ENCODE measurements at places on chromosomes 7 and 10.

DNA sequence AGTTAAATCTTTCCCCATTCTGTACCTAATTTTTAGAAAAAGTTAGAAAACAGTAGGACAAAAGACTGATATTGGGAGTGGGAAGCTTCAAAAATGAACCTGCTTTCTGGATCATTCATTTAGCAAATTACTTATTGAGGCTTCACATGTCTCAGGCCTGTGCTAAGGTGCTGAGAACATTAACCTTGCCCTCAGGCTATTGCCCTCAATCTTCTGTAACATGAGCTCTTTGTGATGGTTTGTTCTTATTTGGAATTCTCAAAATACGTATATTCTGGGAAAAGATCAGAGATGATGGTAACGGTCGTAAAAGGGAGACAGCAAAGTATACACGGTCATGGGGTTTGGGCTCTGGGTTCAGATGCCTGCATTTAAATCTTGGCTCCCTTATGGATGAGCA is 39.5 kb upstream of the PRKG1 start:
- no peak for DNase-seq

DNA sequence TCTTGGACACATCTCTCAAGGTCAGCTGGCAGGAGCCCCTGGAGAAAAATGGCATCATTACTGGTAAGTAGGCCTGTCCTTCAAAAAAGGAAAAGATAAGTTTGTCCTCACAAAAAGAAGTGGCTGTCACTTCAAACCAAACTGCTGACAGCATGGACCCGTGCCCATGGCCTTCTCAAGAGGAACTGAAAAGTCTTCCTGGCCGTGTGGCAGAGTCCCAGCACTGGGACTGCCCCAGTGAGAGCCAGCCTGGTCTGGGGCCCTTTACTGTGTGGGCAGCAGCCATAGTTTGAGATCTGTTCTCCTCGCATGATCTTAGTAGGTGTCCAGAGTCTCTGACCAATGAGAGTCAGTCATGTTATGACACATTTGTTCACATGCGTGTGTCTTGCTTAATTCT is 614.2 kb upstream of the FOXK1 start:
- DNase-seq, result no peak

- peak; percentile 83 for DNase-seq
Measured at GRCh38 chr7:95897557-95898251, 125.3 kb downstream of the DYNC1I1 start.

- DNase-seq, result no peak
Measured at GRCh38 chr10:82190432-82191260, 315.7 kb downstream of the NRG3 start.

DNA sequence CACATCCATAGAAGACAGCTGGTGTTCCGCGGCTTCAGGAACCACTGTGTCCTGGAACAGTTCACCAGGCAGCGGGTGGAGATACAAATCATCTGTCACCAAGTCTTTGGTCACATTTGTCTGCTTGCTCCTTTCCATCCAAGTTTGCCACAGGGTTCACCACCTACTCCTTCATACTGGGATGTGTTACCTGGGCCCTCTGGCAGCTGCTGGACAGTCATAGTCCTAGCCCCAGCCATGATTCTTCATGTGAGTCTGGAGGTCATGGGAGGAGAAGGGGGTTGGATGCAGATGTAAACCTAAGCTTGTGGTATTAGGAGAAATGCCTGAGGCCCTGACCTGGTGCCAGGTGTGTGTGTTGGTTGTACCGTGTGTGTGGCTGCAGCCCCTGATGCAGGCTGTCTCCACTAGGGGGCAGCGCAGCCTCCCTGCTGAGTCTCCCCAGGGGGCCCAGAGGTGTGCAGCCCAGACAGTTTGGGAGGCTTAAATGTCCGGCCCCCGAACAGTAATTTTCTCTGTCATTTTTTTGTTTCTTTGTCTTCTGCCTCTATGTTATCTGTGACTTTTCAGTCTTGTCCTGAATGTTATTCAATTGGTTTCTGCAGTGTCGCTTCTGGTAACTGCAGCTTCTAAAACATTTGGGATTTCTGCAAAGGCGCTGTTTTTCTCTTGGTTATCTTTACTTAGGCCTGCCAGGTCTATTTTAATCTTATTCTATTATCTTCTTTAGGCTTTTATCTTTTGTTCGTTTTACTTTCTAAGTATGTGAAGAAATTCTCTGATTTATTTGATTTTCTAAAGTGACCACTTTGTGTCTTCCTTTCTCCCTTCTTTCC is 14.8 kb downstream of the NPS start:
- DNase-seq, result no peak

DNA sequence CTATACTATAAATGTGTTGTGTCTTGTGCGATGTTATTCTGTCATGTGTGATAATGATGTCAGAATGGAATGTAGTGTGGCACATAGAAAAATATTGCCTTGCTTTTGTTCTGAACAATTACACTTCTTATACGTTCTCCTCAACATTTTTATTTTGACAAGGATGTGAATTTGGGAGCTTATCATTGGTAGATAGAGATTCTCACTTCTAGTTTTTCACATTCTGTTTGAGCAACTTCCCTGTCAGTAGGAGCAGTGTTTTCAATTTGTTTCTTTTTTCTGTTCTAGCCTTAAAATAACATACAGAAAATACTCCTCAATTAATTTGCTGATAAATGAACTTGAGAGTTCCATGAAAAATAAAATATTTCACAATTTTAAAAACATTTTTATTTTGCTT is 17.6 kb downstream of the SUN3 start:
- DNase-seq, result no peak

DNA sequence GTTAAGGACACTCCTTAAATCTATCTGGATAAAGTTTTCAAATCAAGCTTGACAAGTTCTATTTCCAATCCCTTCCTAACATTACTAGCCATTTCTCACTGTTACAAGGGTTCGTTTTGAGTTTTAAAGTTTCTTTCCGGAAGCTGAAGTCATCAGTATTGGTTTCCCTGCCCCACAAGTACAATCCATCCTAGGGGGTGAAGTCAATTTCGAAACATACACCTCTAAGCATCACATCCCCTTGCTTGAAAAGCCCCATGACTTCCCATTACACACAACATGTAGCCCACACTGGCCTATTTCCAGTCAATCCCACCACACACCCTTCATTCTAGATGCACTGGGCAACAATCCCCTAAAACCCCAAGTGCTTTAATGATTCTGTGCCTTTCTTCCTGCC is 13.0 kb downstream of the DPY19L1 start:
- DNase-seq, result no peak

DNA sequence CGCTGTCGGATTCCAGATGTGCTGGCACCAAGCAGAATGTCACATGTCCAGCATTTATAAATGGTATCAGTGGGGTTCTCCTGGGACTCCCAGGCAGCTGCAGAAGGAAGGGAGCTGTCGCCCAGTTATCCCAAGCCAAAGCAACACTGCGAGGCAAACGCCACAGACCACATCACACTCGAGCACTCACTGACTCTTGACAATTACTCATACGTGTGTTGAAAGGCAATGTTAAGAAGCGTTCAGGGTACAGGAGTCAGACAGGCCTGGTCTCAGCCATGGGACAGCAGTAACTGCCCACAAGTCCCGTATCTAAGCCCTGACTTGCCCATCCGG is 113.4 kb downstream of the DIP2C start:
- no peak for DNase-seq

DNA sequence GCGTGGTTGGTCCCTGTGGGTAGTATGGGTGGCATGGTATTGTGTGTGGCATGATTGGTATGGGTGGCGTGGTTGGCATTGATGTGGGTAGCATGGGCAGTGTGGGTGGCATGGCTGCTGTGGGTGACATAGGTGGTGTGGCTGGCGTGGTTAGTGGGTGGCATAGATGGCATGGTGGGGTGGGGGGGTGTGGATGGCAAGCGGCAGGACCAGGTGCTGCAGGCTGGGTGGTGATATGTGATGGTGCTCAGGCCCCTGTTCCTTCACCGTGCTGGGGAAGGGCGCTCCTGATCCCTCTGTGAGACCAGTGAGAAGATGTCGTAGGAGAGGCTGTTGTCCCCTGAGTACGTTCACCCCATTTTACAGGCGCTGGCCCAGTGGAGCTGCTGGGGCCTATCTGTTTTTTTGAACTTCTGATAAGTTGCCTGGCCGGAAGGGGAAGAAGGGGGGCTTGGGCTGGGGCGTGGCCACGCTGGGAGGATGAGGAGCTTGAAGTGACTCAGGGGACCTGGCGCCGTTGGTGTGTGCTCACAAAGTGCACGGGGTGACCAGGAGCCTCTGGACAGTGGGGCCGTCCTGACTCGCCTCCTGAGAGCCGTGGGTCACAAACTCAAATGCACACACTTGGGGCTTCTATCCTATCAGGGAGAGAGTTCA is 17.5 kb downstream of the INPP5A start:
- no peak for DNase-seq

GRCh38 chr10:132461683-132462231 is 64.8 kb downstream of the PWWP2B start:
- DNase-seq, result no peak

DNA sequence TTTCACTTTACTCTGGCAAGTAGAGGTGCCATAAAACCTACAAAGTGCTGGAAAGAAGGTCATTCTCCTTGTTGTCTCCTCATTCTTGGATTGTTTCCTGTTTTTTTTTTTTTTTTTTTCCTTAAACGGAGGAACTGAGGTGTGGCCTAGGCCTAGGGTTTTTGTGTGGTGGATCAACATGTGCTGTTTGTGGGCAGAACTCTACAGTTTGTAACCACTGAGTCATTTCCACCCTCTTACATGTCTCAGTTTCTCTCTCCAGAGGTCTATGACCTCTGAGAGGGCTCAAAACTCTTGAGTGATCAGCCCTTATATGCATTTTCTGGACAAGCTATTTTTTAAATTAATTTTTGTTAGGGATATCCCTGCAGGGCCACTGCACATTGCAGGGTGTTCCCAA is 296.0 kb downstream of the PPP1R3A start:
- DNase-seq, result no peak

GRCh38 chr10:99084161-99084560 is 151.5 kb downstream of the HPSE2 start:
- no peak for DNase-seq

GRCh38 chr7:39349452-39350123 is 216.6 kb upstream of the YAE1 start:
- no peak for DNase-seq

GRCh38 chr7:134696261-134696660 is 49.6 kb downstream of the BPGM start:
- no peak for DNase-seq

GRCh38 chr10:21299330-21299729 is 226.2 kb downstream of the SKIDA1 start:
- no peak for DNase-seq

DNA sequence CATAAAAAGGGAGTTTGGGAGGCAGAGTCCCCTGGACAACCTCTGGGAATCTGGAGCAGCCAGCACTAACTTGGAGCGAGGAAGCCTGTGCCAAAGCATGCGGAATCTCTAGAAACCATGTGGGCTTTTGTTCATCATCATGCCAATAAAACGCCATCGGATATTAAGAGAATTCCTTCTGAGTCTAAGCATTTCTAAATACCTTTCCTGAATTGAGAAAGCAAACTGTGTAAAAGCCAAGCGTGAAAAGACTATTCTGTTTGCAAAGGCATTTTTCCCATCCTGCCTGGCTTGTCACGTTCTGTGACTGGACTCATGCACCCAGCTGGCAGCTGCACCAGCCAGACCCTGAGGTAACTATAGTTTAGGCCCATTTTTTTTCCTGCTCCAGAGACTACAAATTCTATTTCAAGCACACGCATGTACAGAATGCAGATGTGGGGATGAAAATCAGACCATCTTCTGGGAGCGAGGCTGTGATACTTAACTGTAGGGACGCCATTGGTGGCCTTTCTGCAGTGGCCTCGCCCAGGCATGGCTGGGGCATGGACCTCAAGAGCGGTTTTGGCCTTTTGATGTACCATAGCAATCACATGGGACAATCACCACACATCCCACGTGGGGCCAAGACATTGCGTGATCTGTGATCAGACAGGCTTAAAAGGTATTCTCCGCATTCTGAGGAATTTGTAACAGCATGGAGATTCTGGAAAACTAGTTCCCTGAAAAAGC is 218.9 kb downstream of the KIAA1217 start:
- DNase-seq, result no peak

GRCh38 chr10:119496273-119496672 is 46.2 kb downstream of the RGS10 start:
- no peak for DNase-seq

DNA sequence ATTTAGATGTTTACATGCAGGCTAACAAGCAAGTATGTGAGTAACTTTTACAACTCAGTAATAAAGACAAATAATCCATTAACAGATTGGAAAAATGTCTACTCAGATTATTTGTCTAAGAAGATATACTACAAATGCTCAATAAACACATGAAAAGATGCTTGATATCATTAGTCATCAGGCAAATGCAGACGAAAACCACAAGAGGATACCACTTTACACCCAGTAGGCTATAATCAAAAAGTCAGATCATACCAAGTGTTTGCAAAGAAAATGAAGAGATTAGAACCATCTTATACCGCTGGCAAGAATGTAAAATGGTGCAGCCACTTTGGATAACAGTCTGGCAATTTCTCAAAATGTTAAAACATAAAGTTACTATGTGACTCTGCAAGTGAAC is 84.1 kb downstream of the MALSU1 start:
- DNase-seq, result no peak

DNA sequence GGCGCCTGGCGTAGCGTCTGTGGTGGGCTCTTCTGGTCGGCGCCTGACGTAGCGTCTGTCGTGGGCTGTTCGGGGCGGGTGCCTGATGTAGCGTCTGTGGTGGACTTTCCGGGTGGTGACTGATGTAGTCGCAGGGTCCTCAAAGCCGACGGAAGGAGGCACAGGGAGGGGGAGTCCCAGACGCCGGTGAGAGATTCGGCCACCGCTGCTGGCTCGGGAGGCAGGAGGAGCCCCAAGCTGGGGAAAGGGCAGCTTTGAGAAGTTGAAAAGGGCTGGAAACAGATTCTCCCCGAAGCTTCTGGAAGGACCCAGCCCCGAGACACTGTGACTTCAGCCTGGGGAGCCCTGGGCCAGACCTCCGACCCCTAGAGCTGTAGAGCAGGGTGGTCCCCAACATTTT is 105.7 kb downstream of the DNAJB6 start:
- DNase-seq, result no peak

GRCh38 chr10:28217848-28218247 is 85.0 kb downstream of the MPP7 start:
- no peak for DNase-seq

- no peak for DNase-seq
Measured at GRCh38 chr10:102405108-102405571, 9.6 kb downstream of the NFKB2 start.

- no peak for DNase-seq
Measured at GRCh38 chr7:123305840-123306375, 106.1 kb upstream of the SLC13A1 start.

GRCh38 chr7:157460721-157461120 is 123.9 kb downstream of the DNAJB6 start:
- DNase-seq, result no peak

- DNase-seq, result peak; percentile 96
Measured at GRCh38 chr7:73842067-73842976, at the start of gene METTL27. Gene METTL27 (minus strand): TSS chr7:73842516. CDS start chr7:73842140, 376 bp downstream.

DNA sequence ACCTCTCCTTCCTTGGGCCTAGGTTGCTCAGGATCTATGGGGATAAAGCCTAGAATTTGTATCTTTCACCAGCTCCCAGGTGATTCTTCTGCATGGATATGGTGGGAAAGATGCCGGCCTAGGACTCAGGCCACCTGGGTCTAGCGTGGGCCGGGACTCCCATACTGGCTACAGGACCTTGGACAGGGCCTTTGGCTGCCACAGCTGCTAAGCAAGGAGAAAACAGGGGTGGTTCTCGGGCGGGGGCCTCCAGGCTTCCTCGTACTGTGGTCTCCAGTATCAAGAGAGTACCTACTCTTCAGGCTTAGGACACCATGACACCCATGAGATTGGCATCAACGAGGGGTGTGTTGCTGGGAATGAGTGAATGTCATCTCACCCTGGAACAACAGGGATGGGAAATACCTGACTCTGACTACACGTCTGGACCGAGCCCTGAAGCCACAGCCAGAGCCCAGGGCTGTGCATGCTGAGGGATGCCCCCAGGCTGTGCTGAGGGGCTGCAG is 120.3 kb upstream of the ADAM12 start:
- no peak for DNase-seq

All from NCI-H1417 (cell line).